A375 (cell line): ENCODE measurements at places on chromosomes 5 and 9. TPM values are rescaled to one million over a fixed set of nuclear protein-coding genes. Genes with fewer than 3 reads are reported as not detected.

GRM6 gene
- total RNA-seq, result not detected in 2 replicates

LIFR gene
- total RNA-seq, result 4.8 and 5.8 TPM in 2 replicates

NTNG2 gene
- 0.23 and 0.80 TPM in 2 replicates for total RNA-seq

PCDHGA3 gene
- total RNA-seq, result 0.32 and 0.79 TPM in 2 replicates

TSLP gene
- total RNA-seq, result 0.34 and 0.60 TPM in 2 replicates

IFNA2 gene
- not detected in 2 replicates for total RNA-seq

KIAA1958 gene
- 3.4 and 5.5 TPM in 2 replicates for total RNA-seq

PLEKHG4B gene
- 0.37 and 0.83 TPM in 2 replicates for total RNA-seq

COL15A1 gene
- total RNA-seq, result 0.60 and 1.1 TPM in 2 replicates

SOWAHA gene
- 0.15 and 0.32 TPM in 2 replicates for total RNA-seq

C7 gene
- total RNA-seq, result 0.11 TPM in 1 of 2 replicates, not detected in the other

IER5L gene
- 45.8 and 60.8 TPM in 2 replicates for total RNA-seq

ROR2 gene
- total RNA-seq, result 0.15 TPM in 1 of 2 replicates, not detected in the other

NPR3 gene
- 0.40 TPM in 1 of 2 replicates, not detected in the other for total RNA-seq

PKD2L2 gene
- not detected in 2 replicates for total RNA-seq

GM2A gene
- total RNA-seq, result 7.2 and 8.5 TPM in 2 replicates

POU5F2 gene
- total RNA-seq, result 0.82 and 1.1 TPM in 2 replicates

ACOT12 gene
- total RNA-seq, result 0.13 TPM in 1 of 2 replicates, not detected in the other

SPARC gene
- total RNA-seq, result 1,808 and 2,270 TPM in 2 replicates

HCN1 gene
- 0.15 and 0.24 TPM in 2 replicates for total RNA-seq

CATSPER3 gene
- total RNA-seq, result 0.49 TPM in 1 of 2 replicates, not detected in the other

RICTOR gene
- 15.7 and 16.0 TPM in 2 replicates for total RNA-seq

NR6A1 gene
- 1.6 and 2.9 TPM in 2 replicates for total RNA-seq

PANK3 gene
- 23.7 and 28.7 TPM in 2 replicates for total RNA-seq

LPCAT1 gene
- total RNA-seq, result 30.6 and 36.4 TPM in 2 replicates

CREBRF gene
- 8.5 and 10.6 TPM in 2 replicates for total RNA-seq

PCDHGA7 gene
- 6.1 and 8.1 TPM in 2 replicates for total RNA-seq

GADD45G gene
- 0.32 TPM in 1 of 2 replicates, not detected in the other for total RNA-seq

F2RL2 gene
- total RNA-seq, result 4.0 and 4.7 TPM in 2 replicates

THBS4 gene
- total RNA-seq, result 0.68 and 1.7 TPM in 2 replicates

SPATA31D4 gene
- total RNA-seq, result not detected in 2 replicates

CNTNAP3 gene
- total RNA-seq, result 37.7 and 48.8 TPM in 2 replicates

PLAC8L1 gene
- total RNA-seq, result 0.19 and 0.34 TPM in 2 replicates

RBM22 gene
- total RNA-seq, result 43.1 and 47.6 TPM in 2 replicates

NME5 gene
- not detected in 2 replicates for total RNA-seq

MYMK gene
- total RNA-seq, result not detected in 2 replicates

TSSK1B gene
- total RNA-seq, result 0.11 TPM in 1 of 2 replicates, not detected in the other

PCDHB12 gene
- 2.3 and 2.7 TPM in 2 replicates for total RNA-seq
